Bronchial epithelial cell (primary cell): ENCODE measurements at places on chromosomes 3 and 15.

- peak; percentile 72 for DNase-seq
Observed at GRCh38 chr15:85477061-85477460, 96.7 kb downstream of the AKAP13 start.

- peak; percentile 7 for DNase-seq
Observed at GRCh38 chr3:117101697-117102096, 392.1 kb downstream of the TUSC7 start.

DNA sequence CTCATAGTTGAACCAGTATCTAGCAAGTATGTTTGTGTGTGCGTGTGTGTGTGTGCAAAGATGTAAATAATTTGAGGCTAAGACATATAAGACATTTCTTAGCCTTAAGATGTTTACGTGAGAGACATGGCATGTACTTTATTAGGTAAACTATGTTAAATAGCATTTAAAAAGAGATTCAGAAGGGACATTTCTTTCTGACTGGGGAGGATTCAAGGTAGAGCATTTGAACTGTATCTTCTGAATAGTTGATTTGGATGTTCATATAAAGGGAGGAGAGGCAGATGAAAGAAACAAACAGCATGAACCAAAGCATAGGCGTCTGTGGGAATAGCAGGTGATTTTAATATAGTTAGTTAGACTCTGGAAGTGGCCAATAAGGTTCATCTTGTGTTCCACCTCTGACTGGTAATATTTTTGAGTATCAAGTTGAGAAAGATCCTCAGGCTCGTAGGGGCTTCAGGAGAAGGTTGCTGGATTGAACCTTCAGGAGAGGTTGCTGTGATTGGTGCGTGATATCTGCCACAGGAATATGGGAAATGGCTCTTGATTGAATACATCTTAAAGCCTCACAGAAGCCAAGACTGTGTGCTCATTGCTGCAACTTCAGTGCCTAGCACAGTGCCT lies 12.6 kb downstream of the NFKBIZ start:
- DNase-seq: no peak

- no peak for DNase-seq
Observed at GRCh38 chr3:3783696-3784095, 15.5 kb upstream of the LRRN1 start.

GRCh38 chr3:124230432-124230831 lies 238.5 kb upstream of the ROPN1 start:
- no peak for DNase-seq

GRCh38 chr15:50028326-50028725 lies 90.7 kb downstream of the ATP8B4 start:
- peak; percentile 60 for DNase-seq
